Activated T-helper 17 cell treated with anti-CD3 and anti-CD28 coated beads, Interleukin-2, amount 50 U/mL, for 72 hours (primary cell): ENCODE measurements at places on chromosomes 6 and 20. TPM values are rescaled to one million over a fixed set of nuclear protein-coding genes. Genes with fewer than 3 reads are reported as not detected.

DNA sequence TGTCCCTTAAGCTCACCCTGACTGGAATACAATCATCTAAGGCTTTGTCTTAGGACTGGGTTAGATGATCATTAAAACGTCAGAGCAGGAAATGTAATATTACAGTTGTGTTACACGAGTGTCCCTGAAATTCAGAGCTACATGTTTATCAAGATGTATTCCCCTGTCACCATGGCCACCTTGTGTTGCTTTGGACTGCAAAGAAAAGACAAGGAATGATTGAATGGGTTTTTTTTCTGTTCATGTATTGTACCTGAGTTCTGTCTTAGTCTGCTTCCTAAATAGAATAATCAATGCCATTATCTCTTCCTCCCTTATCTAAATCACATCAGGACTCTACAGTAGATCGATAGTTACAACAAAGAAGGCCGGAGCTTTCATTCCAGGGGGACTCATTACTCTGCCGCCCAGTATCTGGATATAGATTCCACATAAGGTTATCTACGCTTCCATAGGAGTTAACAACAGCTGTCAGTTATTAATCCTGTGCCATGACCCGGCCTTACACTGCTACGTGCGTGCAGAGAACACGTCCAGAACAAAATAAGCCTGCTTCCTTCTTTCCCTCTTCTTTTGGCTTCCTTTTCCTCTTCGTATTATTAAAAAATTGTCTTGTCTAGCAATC lies 274.1 kb upstream of the SASH1 start:
- no peak for ATAC-seq

Gene TINAG
- total RNA-seq: not detected

Gene KCNK16
- not detected for total RNA-seq

- ATAC-seq: no peak
Measured at GRCh38 chr6:14001329-14002012, 76.7 kb downstream of the RNF182 start.

DNA sequence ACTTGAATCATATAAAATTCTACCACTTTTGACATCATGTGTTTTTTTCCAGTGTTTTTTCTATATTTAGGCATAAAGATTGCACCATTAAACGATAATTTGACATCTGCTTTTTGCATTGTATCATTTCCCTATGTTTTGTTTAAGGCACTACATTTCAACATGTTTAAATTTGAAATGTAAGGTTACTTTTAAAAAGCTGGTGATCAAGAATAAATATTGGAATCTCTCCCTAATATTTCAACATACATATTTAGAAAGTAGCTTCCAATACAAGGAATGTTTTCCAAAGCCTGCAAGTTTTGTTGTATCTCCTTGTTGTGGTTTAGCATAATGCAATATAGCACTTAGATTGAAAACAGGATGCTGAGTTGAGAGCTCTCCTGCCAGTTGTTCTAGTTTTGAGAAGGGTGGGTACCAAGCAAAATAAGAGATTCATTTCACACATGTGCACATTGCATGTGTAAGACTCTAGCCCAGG lies 76.5 kb downstream of the SYNJ2 start:
- no peak for ATAC-seq

Gene OR2B6
- total RNA-seq: not detected

DNA sequence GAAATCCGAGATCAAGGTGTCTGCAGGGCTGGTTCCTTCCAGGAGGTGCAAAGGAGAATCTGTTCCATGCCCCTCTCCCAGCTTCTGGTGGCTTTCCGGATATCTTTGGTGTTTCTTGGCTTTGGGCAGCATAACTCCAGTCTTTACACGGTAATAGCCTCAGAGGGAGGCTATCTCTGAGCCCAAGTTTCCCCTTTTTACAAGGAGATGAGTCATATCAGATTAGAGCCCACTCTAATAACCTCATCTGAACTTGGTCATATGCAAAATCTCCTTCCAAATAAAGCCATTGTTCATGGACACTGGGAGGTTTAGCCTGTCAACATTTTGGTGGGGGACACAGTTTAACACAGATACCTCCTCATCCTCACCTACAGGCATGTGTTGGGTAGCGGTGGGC lies 213.7 kb downstream of the ATXN1 start:
- no peak for ATAC-seq

- no peak for ATAC-seq
Measured at GRCh38 chr20:33178726-33179125, 10.8 kb downstream of the BPIFA2 start.

- ATAC-seq: no peak
Measured at GRCh38 chr6:125165256-125165655, 11.7 kb downstream of the TPD52L1 start.

- ATAC-seq: peak; percentile 39
Measured at GRCh38 chr6:5435449-5435848, 174.1 kb downstream of the FARS2 start.

DNA sequence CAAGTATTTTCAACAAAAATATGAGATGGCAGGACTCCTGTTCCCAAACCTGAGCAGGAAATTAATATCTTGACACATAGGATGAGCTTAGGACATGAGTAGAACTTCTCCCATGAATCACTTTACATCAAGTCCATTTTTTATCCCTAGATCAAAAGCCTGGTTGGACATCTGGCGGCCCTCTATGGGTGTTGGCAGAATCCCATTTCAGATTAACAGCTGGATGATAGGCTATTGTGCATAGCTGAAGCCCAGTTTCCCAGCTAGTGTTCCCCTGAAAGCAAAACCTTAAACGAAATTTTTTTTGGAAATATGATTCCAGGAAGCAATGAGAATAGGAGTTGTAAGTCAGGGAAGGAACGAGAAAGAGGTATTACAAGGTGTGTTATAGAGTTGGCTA lies 449.4 kb upstream of the CHD6 start:
- ATAC-seq: no peak

Gene TXLNB
- 0.24 TPM for total RNA-seq

Gene CDK5RAP1
- total RNA-seq: 44.5 TPM

- no peak for ATAC-seq
Measured at GRCh38 chr6:37570482-37571133, 70.9 kb upstream of the CCDC167 start.

Gene HSPA1B
- 118 TPM for total RNA-seq

DNA sequence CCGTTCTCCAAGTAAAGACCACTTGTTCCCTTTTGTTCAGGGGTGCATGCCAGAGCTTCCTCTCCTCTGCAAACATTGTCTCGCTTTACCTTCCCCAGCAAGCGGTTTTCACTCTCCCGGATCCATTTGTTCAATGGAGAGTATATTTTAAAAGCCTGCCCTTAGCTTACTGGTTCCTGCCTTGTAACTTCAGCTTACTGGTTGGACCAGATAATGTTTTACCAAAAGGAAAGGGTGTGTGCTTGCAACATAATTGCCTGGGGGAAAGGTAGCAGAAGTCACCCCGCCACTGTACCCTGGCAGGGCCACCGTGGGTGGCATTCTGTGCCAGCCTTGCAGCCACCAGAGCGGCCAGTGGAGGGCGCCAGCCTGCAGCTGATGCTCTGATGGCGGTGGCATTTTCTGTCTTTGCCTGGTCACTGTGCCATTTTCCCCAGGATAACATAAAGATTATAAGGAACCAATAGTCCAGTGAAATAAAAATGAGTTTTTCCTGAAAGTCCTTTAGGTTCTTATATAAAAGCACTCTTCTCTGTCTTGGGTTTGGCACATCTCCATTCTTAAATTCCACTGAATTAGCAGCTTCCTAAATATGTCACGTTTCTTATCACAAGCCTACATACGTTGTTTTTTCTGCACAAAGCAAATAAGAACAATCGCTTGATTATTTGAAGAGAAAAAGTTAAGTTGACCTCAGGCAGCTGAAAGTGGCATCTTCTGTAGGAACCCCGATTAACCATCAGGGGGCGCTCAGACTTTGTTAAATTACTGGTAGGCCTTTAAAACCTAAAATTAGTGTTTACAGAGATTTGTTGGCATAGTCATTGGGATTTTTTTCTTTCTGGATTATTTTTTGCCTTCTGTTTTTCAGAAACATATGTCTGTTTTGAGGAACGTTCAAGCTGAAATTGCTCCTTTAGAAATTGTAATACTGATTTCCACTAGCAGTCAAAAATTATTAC lies 67.4 kb upstream of the XRN2 start:
- peak; percentile 80 for ATAC-seq

DNA sequence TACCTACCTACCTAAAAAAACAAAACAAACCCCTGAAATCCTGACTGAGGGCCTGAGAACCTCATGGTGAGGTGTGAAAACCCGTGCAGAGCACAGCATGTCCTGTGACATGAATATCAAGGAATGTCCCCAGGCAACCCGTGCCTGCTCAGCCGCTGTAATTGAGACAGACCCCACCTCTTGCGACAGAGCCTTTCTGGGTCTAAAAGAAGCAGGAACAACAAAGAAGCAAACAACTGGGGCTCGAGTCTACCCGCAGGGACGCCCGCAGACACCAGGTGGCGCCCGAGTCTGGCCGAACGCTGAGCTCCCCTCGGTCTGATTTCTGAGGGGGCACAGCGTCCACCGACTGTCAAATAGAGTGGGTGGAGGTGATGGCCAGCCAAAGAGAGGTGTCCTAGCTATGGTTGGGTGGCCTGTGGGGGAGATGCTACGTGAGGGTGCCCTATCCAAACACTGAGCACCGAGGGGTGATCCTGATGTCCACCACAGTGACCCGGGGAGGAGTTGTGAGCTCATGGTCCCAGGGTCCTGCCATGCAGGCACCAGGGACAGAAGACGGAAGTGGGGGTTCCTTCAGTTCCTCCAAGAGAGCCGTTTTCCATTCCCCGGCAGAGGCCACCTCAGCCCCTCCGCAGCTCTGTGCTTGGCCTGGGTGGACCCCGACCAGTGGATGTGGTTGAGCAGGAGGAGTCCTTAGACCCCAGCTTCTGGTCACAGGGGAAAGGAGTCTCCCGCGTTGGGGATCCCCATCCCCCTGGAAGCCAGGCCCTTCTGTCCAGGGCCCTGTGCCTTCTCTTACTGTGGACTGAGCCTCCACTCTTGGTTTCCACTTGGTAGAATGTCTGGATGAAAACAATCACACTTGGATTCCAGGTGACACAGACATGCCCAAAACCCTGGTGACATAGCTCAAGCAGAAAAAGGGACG lies 268.2 kb downstream of the CDC5L start:
- ATAC-seq: peak; percentile 77

- ATAC-seq: no peak
Measured at GRCh38 chr6:44258325-44258863, 1.1 kb upstream of the SLC35B2 start.

DNA sequence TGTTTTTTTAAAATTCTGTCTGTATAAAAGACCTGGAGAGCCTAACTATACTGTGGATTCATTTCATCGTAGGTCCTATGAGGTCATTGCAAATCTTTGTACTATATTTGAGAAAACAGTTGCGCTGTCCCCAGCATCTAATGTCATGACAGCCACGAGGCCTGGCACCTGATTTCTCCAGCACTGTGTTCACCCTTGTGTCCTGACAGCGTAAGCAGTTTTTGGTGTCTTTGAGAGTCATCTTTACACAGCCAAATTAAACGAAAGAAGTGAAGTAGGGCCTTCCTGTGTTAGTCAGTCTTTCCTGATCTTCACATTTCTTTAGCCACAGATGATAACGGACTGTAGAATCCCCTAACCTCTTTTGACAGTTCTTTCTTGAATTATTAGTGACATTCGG lies 70.6 kb upstream of the PHACTR2 start:
- peak; percentile 78 for ATAC-seq

DNA sequence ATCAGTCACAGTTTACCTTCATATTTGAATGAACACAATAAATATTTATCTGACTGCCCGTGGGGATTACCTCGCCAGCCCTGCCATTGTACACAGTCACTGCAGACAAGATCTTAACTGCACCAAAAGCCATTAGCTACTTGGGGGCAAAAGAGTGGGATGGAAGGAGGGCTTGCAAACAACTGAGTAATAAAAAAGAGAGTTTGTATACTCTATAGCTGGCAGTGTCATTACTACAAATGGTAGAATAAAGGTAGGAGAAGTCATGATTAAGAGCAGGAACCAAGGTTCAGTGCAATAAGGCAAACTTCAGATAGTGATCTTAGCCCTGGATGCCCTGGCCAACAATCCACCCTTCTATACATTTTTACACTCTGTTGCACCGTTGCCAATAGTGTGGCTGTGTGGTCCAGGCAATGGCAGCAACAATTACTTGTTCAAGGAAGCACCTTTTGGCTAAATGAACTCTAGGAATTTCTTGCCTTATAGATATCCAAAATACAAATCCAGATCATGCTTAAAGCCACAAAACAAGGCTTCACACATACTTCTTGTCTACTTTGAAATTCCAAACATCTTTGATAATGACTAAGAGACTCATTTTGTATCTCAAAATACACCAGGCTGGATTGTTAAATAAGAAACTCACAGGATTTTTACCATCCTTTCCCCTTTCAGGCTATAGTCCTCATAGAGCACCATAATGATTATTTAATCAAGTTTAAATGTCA lies 955.4 kb upstream of the ADGRB3 start:
- no peak for ATAC-seq

Gene HTR1E
- not detected for total RNA-seq

DNA sequence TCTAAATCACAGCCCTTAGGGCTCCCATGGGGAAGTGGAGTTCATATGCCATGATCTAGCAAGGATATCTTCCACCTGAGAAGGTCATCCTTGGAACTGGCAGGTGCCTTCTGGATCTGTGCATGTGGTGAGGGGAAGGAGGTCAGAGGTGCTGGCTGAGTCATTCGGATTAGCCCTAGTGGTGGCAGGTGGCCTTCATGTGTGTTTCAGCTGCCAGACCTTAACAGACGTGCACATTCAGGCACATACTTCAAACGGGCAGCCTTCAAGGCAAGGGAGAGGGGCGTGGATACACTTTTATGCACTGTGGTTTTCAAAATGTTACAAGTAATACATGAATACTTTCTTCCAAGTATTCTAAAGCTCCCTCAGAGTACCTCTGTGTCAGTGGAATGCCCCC lies 51.2 kb downstream of the BMP6 start:
- ATAC-seq: no peak

Gene ZNF334
- total RNA-seq: 0.76 TPM

Gene SLC29A1
- total RNA-seq: 40.8 TPM

- ATAC-seq: peak; percentile 52
Measured at GRCh38 chr20:38032585-38033329, 499 bp downstream of the TTI1 start.

GRCh38 chr6:132404736-132405135 lies 3.5 kb upstream of the MOXD1 start:
- ATAC-seq: peak; percentile 38

Gene TTK
- total RNA-seq: 38.1 TPM

DNA sequence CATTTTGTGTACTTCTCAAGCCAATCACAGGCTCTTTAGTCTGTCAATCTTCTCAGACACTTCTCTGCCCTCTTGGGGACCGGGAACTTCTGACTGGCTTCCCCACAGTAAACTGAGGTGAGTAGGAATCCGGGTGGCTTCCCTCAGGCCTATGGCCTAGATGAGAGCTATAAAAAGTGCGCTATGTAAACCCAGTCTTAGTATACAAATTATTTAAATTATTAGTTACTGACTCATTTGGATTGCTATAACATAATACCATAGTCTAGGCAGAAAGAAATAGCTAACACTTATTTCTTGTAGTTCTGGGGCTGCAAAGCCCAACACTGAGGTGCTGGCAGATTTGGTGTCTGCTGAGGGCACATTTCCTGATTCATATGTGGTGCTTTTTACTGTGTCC lies 109.2 kb upstream of the MCHR2 start:
- no peak for ATAC-seq

Gene APOM
- total RNA-seq: 0.76 TPM

Gene SLC22A23
- total RNA-seq: 0.13 TPM
